ENCODE measurements at places on chromosomes 11 and 22.

DNA sequence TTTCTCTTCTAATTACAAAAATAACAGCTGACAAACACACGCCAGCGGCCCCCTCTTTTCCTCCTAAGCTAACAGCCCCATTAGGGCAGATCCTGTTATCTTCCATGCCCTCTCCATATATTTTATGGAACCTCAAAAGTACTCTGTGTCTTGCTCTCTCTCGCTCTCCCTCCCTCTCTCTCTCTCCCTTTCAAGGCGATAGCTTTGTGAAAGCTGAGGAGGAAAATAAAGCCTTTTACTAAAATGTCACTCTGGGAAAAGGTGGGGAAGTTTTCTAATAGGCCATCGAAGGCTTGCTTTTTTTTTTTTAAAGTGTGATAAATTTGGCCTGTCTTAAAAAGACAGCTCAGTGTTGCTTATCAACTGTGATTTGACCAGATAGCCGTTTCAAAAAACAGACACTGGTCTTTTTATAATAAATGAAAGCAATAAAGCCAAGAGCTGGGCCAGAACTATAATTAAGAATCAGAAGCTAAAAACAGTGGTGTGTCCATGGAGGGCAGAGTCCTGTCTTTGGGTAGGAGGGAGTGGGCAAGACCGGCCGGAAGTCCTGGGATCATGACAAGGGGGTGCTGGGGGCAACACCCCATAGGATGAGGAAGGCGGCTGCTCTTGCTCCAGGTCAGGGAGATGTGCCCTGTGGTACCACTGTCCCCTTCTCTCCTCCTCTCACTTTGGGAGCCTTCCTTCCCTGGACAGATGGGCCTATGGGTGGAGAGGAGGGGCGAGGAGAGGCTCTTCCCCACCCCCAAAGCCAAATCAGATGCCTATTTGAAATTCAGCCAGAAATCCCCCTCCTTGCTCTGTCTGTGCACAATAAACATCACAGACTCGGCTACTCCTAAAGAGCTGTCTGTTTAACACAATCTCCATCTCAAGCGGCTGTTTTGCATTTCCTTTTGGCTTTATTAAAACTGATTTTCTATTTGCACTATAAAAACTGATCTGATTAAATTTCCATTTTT is 267.2 kb downstream of the BUD13 start:
- DNase-seq, result peak; percentile 22

DNA sequence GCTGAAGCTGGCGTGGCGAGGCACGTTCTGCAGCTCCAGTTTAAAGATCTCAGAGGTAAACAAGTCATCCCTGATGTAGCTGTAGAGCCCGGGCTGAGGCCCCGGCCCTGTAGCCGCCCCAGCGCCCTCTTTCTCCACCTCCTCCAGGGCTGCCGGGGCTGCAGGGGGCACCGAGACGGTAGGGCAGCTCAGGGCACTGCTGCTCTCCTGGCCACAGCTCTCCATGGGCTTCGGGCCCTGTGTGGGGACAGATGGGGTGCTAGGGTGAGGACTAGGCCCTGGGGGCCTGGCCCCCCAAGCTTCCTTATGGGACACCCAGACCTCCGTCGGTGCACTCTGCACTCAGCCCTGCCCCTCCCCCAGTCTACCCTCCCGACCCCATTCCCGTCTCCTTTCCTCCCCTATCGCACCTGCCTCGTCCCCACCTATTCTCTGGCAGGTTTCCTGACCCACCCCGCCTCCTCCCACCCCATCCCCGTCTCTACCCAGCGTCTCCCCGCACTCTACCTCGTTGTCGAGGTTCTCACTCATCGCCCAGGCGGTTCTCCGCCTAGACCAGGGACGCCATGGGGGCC is 559 bp downstream of the RANBP1 start:
- no peak for DNase-seq

DNA sequence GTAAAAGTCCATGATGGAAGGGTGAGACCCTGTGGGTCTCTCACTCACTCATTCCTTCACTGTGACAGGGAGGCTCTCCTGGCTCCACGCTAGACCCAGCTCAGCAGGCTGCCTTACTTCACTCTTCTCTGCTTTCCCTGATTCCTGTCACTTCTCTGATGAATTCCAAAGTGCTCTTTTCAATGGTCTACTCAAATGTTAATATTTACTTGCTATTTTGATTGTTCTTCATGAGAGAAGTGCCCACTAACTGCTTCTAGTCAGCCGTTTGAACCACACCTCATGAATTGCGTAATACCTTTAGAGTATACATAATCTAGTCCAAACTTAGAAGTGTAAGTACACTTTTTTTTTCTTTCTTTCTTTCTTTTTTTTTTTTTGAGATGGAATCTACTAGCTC is 1350.2 kb upstream of the RAG2 start:
- no peak for DNase-seq

- DNase-seq, result no peak
Observed at GRCh38 chr22:45271667-45272201, 13.0 kb upstream of the UPK3A start.

DNA sequence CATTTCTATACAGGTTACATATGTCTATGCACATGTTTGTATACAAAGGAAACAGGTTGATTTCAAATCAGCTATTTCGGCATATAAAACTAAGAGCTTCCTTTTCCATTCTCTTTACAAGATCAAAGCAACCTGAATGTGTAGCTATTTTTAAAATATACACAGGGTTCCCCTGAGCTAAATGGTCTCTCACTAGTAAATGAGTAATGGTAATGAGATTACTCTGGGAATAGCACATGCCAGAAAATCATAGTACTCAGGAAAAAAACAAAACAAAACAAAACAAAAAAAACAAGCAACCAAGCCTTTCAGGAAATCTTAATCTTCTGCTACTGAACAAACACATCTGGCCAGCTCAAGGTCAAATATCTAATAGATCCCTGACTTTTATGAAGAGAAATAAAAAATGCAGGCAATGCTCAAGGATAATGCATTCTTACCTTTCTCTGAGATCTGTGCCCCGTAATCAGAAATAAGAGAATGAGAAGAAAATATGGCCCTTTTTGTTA is 156.6 kb upstream of the POU2AF2 start:
- DNase-seq, result no peak

DNA sequence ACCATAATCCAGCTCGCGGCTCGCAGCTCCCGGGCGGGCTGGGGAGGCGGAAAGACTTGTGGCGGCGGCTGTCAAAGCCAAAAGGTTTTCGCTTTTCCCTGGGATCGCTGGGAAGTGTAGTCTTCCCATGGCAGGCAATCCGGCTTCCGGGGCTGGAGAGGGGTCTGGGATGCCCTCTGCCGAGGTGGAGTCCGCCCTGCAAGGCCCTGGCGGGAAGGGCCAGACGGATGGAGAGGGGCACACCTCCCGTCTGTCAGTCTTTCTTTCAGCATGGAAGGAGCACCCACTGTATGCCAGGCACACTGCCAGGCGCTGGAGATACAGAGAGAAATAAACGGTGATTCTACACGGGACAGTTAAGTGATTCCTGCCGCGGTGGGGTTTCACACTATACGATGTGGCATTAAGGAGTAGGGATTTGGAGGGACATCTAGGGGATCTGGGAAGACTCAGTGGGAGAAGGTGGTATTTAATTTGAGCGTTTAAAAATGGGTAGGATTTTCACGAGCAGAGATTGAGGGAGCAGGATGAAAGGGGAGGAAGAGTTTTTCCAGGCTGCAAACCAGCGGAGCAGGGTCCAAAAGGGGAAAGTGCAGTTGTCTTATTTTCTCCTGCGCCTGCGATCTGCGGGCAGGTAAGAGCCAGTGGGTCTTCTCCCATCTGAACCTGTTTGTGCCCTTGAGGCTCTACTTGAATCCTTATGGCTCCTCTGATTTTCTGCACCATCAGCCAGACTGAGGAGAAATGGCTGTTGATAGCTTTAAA is at the start of gene BACE1:
Gene BACE1, minus strand, starts transcription at position 60 of the 765 bp plus-strand sequence. CDS start 461 bp downstream, outside the sequence.
- peak; percentile 92 for DNase-seq

- DNase-seq, result no peak
Observed at GRCh38 chr11:69874178-69874983, 55.2 kb upstream of the FGF3 start.

DNA sequence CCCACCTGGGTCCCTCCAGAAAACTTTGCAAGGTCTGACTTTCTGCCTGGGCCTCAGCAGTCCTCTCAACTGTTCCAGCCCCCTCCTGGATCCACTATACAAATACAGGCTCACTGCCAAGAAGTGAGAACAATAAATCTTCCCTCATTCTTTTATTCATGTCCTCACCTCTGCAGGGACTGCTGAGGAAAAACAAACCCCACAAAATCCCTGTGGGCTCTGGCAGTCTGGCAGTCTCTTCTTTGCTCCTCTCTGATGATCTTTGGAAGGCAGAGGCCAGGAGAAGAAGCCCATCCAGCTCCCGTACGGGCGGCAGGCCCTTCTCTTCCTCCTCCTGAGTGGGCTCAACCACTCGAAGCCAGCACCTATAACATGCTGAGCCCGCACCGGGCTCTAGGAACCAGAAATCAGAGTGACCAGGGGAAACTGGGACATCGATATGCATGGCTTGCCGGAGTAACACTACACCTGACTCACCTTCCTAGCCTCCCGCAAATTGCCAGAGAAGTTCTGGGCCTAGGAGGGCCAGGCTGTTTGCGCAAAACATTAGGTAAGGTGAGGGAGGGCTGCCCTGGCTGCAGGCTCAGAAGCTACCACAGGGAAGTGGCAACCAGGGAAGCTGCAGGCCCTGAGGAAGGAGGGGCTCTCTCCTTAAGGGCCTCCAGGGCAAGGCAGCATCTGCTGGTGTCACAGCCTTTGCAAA is 24.2 kb downstream of the TMPRSS5 start:
- no peak for DNase-seq

DNA sequence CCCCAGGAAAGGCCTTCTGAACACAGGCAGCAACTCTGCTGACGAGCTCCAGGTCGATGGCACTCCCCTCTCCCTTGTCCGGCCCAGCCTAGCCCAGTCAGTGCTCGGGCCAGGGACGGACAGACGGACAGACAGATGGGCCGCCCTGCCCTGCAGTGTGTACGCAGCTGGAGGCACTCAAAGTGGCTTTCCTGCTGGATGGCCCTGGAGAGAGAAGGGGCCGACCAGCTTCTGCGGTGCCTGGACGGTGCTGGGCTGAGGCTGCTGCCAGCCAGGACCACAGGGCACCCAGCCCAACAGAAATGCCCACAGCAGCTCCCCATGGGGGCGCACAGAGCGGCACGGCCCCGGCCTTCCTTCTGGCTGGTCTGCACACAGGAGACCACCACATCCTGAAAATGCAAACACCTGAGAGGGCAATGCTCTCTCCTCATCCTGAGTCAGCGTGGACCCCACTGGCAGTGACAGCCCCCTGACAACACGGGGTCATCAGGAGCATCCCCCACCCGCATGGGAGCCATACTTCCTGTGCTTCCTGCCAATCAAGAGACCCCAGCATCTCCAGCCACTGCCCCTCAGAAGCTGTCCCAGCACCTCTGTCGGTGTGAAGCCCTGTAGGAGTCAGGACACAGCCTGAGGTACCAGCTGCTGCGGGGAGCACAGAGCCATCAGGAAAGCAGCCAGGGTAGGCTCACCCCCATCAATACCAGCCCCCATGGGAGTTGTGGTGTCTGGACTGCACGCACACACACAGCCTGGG is 692 bp upstream of the MOB2 start:
- no peak for DNase-seq

- no peak for DNase-seq
Observed at GRCh38 chr11:57542582-57542981, 5.2 kb downstream of the SMTNL1 start.

GRCh38 chr11:90753546-90753945 is 530.7 kb upstream of the CHORDC1 start:
- no peak for DNase-seq

DNA sequence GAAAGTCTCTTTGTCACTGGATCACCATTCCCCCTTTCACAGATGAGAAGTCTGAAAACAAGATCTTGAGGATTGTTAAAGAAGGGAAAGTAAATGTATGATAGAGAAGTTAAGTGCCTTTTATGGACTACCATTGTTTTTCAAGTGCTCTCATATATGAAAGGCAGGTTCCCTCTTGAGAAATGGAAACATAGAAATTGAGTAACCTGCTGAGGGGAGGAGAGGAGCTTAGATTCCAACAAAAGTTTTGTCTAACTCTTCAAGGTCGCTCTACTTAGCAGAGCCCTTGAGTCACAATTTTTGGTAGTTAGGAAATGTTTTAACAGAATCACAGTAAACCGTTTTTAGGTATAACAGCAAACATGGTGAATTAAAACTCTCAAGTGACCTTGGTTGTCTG is 80.1 kb downstream of the SVIP start:
- DNase-seq, result no peak

DNA sequence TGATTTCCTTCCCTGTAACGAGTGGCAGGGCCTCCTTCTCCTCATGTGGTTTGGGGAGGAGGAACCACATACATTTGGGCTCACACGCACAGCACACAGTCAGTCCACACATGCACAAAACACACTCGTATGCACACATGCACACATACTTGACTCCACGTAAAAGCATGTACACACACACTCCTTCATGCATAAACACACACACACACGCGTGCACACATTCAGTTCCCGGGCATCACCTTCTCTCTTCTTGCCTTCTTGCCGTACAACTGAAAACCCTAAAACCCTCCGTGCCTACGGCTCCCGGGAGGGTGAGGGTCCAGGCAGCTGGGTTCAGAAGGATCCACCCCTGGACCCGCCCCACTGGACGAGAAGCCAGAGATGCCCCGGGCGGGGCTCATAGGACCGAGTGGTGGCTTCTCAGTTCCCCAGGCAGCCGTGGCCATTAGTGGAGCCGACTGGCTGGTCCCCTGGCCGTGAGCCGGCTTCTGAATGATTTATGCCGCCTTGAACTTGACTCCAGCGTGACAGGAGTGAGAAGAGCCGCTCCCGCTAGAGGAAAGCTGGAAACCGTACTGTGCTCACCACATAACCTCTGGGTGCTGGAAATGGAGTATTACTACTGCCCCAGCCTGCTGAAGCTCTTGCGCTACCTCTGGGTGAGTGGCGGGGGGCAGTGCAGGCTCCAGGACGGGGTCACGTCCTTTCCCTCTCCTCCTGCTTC is 117.4 kb downstream of the KIAA1671 start:
- no peak for DNase-seq

DNA sequence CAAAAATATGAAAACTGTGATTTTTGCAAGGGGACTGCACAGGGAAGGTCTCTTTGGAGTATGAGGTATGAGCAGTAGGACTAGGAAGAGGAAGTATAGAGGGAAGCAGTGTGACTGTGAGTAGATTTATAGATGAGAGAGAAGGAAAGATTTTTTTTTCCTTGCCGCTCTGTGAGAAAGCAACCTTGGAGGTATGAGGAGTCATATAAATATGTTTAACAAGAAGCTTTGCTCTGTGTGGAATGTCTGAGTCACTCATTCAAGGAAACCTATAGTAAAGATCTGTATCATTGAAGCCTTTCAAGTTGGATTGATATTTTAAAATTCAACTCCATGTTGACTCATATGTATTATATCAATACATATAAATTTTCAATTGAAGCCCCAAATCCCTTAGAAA is 26.2 kb downstream of the DNHD1 start:
- no peak for DNase-seq

- DNase-seq, result no peak
Observed at GRCh38 chr11:70487160-70487559, 88.8 kb downstream of the CTTN start.

Data from ecto neural progenitor cell (in vitro differentiated cells).